D721Med (cell line): ENCODE measurements at places on chromosomes 3 and 15.

- no peak for DNase-seq
Measured at GRCh38 chr3:112338021-112338726, 5.2 kb downstream of the CD200 start.

DNA sequence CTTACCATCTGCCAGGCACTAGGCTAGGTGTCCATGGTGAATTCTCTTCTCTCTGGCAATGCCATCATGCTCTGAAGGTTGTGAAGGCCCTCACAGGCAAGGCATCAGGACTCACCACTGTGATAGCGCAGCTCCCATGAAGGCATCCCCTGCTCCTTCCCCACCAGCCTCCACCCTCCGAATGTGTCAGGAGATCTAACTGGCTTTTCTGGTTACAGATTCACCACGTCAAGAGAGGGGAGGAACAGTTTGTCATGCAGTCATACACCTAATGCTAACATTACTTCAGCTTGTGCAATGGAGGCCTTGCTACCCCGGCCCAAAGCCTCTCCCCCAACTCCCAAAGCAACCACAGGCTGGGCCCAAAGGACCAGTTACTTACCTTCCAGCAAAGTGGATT, 8.9 kb upstream of the CMTM8 start:
- no peak for DNase-seq

DNA sequence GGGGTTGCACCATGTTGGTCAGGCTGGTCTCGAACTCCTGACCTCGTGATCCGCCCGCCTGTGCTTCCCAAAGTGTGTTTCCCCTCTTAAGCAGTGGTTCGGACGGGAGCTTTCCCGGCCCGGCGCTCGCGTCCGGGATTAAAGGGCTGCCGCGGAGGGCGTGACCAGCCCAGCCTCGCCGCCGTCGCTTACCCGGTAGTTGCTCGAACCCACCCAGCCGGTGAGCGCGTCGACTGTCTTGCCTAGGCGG, 513 bp downstream of the CLASP2 start:
- peak; percentile 16 for DNase-seq

DNA sequence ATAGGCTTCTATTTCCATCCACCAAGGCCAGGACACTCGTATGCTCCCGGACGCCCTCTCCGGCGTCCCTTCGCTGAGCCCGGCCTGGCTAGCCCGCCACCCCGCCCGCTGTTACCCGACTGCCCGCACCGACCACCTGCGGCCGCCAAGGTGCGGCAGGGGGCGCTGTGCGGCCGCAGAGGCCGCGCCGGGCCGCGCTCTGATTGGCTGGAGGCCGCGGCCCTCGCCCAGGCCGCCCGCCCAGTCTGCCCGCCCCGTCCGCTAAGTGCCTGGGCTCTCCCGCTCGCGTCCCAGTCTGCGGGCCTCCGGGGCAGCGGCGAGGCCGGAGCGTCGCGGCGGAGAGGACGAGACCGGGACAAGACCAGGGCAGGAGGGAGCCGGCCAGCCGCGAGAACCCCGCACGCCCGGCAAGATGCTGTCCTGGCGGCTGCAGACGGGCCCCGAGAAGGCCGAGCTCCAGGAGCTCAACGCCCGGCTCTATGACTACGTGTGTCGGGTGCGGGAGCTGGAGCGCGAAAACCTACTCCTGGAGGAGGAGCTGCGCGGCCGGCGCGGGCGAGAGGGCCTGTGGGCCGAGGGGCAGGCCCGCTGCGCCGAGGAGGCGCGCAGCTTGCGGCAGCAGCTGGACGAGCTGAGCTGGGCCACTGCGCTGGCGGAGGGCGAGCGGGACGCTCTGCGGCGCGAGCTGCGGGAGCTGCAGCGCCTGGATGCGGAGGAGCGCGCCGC, at the start of gene SYNM:
TSS of gene SYNM (plus strand) at position 293 of the 726 bp plus-strand sequence. CDS start at position 413, 120 bp downstream.
- peak; percentile 90 for DNase-seq

GRCh38 chr3:56012721-56013120, 455.5 kb downstream of the ERC2 start:
- no peak for DNase-seq

GRCh38 chr3:182309120-182309519, 484.2 kb upstream of the ATP11B start:
- no peak for DNase-seq

DNA sequence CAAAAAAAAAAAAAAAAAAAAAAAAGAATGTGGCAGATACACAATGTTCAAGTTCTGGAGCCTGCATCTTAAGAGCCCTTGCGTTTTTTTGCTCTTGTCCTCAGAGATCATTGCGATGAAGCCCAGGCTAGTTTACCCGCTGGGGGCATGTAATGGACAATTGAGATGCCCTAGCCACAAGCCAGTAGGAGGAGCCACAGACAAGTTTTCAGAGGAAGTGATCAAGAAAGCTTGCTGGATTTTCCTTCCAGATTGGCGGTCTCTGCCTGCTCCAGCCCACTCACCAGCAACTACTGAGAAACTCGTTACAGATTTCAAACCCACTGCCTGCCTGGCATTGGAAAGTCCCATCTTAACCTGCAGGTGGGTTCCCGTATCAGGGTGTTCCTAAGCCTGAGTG, 192.1 kb upstream of the EOMES start:
- no peak for DNase-seq

DNA sequence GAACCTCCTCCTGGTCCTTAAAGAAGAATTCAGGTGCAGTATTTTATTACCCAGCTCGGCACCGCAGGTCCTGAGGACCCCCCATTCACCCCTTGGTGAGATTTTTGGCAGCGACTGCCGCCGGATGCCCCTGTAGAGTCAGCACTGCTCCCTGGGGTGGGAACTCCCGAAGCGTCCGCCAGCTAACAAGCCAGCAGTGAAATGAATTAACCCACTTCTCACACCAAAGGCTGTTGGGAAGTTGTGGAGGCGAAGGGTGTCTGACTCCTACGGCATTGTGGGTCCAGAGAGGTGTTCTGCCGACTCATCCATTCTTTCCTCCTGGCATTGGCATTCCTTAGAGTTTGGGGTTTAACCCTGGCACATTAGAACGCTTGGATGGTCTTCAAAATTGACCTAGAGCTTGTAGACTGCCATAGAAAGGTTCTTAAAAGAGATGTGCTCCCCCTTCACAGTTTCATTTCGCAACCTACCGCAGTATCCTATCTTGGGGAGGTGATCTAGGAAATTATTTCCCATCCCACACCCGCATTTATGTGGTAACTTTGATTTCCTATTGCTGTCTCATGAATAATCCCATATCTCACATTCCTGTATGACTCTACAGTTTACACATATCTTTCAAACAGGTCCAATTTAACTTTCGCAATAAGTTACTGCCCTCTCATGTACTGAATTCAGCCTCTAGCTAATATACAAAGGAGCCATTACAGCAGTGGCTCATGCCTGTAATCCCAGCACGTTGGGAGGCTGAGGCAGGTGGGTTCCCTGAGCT, 879 bp upstream of the EIF5A2 start:
- DNase-seq = no peak

GRCh38 chr3:147838652-147839051, 429.5 kb downstream of the ZIC1 start:
- no peak for DNase-seq

DNA sequence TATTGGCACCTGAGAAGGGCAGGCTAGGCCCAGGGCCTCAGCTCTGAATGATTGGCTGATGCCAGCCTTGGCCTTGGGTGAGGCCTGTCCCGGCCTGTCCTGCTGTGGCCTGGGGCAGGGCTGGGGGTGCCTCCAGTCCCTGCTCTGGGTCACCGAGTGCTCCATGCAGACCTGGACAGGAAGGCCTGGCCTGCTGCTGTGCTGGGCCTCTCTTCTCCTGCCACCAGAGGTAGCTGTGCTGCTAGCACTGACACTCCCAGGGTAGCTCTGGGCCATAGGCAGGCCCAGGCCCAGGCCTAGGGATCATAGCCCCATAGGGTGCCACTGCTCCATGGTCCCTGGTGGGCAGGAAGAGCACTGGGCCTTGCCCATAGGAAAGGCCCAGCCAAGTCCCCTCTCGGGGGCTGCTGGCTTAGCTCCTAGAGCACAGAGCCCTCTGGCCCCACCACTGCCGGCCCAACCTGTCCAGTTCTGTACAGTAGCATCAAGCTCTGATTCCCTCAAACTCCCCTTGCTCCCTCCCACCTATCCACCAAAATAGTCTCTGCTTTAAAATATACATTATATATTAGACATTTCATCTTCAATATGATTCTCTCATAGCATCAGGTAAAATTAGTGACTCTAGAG, 18.2 kb downstream of the ABTB1 start:
- DNase-seq = no peak

- no peak for DNase-seq
Measured at GRCh38 chr3:194206320-194206719, 70.4 kb downstream of the HES1 start.

DNA sequence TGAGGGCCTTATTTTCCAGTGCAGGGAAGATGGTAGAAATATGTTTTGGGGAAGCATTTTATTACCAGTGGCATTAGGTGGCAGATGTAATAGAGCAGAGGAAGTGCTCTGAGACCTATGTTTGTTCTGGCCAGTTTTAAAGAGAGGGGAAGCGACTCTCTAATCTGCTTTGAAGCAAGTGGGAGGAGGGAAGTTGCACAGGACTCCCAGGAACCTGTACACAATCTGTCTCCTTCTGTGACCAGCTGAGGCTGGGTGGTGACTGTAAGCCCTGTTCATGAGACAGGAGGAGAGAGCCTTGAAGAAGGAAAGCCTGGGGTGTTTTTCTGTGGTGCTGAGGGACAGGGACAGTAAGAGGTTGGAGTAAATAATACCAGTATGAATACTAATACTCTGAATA, 60.5 kb downstream of the LPP start:
- DNase-seq = no peak

DNA sequence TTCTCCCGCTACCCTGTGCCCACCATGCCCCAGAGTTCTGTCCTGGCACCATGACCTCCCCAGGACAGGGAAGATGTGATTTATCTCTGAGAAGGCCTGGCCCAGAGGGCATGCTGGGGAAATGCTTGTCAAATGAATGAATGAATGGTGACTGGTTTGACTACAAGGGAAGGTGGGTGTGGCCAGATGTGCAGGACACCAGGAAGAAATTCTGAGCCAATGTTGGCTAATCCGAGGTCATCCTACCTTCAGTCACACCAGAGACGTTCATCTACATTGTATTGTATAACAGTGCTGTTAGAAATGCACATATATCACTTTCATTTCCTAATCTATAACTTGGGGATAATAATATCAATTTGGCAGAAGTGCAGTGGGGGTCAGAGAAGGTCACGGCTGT, 138.4 kb downstream of the FAM43A start:
- no peak for DNase-seq
